Stimulated activated CD8-positive, alpha-beta memory T cell treated with anti-CD3 and anti-CD28 coated beads, Interleukin-12 subunit alpha, Interleukin-12 subunit beta, amount 100 ng/mL, for 4 hours (primary cell): ENCODE measurements at places on chromosomes 5 and 9.

DNA sequence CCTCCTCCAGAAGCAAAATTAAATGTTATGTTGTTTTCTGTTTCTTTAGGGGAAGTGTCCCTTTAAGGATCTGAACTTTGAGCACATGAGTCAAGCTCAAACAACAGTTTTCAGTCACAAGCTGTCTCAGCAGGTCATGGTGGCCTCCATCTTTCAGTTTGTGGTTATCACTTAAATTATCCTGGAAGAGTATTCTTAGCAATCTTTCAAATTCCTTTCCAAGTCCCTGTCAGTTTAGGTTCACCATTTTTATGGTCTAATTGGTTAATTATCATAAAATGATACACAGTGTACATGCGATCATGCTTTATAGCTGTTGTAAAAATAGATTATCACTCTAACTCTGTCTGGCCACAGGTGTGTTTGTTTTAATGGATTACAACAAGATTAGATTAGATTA is 43.1 kb upstream of the SELENOP start:
- DNase-seq: no peak

DNA sequence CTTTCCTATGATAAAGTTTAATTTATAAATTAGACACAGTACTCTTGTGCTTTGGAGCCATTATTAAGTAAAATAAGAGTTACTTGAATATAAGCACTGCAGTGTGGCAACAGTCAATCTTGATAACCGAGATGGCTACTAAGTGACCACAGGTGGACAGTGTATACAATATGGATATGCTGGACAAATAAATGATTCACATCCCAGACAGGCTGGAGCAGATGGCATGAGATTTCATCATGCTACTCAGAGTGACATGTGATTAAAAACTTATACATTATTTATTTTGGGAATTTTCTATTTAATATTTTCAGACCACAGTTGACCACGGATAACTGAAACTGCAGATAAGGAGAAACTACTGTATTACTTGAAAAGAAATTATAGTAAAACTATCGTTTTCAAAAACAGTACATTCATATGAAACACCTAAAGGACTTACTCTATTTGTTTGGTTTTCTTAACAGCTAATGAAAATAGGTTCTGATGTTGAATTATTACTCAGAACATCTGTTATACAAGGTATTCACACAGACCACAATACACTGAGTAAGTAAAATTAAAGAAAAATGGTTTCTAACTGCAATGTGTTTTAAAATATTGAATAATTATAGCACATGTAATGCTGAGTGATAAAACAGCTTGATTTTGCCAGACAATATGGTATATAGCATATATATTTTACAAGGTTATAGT is 16.0 kb downstream of the LYRM7 start:
- DNase-seq: no peak

DNA sequence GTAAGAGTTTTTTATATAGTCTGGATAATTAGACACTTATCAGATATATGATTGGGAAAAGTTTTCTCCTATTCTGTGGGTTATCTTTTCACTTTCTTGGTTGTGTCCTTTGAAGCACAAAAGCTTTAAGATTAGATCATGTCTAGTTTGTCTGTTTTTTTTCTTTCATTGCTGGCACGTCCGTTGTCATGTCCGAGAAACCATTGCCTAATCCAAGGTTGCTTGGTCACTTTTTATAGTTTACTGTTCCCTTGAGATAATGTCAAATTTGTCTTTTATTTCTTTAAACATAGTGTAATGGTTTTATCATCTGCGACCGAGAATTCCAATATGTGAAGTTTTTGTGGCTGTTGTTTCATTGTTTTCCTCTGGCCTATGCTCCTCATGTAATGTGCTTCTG is 28.8 kb downstream of the GARNL3 start:
- no peak for DNase-seq

DNA sequence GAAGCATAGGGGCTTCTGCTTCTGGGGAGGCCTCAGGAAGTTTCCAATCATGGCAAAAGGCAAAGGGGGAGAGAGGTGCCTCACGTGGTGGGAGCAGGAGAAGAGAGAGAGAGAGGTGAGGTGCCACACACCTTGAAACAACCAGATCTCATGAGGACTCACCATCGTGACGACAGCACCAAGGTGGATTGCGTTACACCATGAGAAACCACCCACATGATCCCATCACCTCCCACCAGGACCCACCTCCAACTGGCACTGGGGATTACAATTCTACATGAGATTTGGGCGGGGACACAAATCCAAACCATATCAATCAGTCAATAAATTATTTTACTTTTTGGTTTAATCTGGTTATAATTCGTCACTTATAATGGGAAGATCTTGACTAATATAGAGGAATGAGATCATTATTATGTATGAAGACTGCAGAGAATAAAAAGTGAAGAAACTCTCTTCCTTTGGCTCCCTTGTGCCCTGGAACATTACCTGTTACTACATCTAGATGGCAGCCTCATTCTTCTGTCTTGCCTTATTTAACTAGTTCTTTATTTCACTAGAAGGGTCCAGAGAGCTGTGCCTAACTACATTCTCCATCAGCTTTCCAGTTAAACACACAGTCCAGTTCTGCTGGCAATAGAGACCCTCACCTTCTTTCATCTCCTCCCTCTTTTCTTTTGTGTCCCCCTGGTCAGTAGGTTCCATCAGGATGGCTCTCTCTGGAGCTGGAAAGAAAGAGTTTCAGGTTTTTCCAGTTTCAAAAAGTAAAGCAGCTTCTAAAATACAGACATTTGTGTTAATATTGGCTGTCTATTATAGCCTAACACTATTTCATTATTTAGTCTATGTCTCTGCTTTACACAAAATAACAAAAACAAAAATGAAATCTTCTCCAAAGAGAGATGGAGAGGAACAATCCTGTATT is 21.7 kb upstream of the SPINK7 start:
- no peak for DNase-seq

DNA sequence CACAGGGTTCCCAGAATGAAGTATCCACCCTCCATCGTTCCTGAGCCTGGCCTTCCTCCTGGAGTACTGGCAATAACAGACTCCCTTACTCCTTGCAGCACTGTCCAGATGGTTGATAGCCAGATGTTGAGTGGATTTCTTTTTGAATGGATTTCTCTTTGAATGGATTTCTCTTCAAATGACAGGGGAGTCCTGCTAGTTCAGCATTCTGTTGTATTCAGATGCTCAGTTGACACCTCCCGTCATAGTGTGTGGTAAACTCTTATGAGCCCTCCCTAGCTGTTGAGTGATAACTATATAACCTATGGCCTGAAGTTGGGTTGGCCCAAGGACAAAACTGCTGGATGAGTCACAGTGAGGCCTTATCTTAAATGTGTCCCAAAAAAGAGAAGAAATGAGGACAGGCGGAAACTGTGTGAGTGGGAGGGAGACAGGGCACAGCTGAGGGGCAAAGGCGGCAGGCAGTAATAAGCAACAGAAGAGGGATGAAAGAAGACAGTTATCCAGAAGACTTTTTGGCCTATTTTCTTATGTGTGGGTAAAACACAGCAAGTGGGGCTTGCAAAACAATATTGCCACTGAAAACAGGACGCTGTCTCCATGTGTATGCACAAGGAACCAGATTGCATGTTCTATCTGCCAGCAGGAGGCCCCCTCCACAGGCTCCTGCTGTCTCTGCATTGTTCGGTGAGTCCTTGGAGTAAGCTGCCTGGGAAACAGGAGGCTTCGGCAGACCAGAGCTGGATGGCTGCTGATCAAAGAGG is 209.5 kb upstream of the S1PR3 start:
- DNase-seq: no peak

GRCh38 chr5:148820461-148821395 is 5.7 kb upstream of the ADRB2 start:
- DNase-seq: no peak
